Smooth muscle cell of trachea (primary cell): ENCODE measurements at places on chromosomes 2 and 18. TPM values are rescaled to one million over a fixed set of nuclear protein-coding genes. Genes with fewer than 3 reads are reported as not detected.

The CCDC88A gene
- total RNA-seq: 47.1 and 88.4 TPM in 2 replicates

The TTL gene
- total RNA-seq: 35.1 and 37.7 TPM in 2 replicates

The NEB gene
- total RNA-seq: 0.15 and 0.17 TPM in 2 replicates

The DNAH6 gene
- total RNA-seq: 0.17 and 0.58 TPM in 2 replicates

The CFAP210 gene
- total RNA-seq: not detected in 2 replicates

The RPRM gene
- 0.15 TPM in 1 of 2 replicates, not detected in the other for total RNA-seq

The CHST9 gene
- not detected in 2 replicates for total RNA-seq

The ACMSD gene
- not detected in 2 replicates for total RNA-seq

The MIB1 gene
- 58.9 and 60.7 TPM in 2 replicates for total RNA-seq

The ELOA2 gene
- not detected in 2 replicates for total RNA-seq

The ABI2 gene
- total RNA-seq: 31.1 and 33.7 TPM in 2 replicates

The ZAP70 gene
- not detected in 2 replicates for total RNA-seq

The ACKR3 gene
- total RNA-seq: 0.73 and 3.0 TPM in 2 replicates

The UGT1A1 gene
- not detected in 2 replicates for total RNA-seq

The SPATA3 gene
- not detected in 2 replicates for total RNA-seq

The SPC25 gene
- total RNA-seq: 14.1 TPM in 1 of 2 replicates, not detected in the other

The BMP10 gene
- not detected in 2 replicates for total RNA-seq

The HOXD3 gene
- total RNA-seq: 0.29 TPM in 1 of 2 replicates, not detected in the other

The SLC19A3 gene
- 0.17 and 0.29 TPM in 2 replicates for total RNA-seq

The BIN1 gene
- 40.4 and 96.4 TPM in 2 replicates for total RNA-seq

The PJVK gene
- total RNA-seq: 2.0 and 2.5 TPM in 2 replicates
